ENCODE measurements at places on chromosomes 7 and 10.
A peak's percentile ranks its signal among the peaks of the same experiment; 100 is the strongest.

GRCh38 chr10:93030409-93030808 lies 30.2 kb upstream of the CYP26C1 start:
- DNase-seq: no peak

GRCh38 chr7:2260820-2261219 lies 18.8 kb downstream of the NUDT1 start:
- peak; percentile 55 for DNase-seq

DNA sequence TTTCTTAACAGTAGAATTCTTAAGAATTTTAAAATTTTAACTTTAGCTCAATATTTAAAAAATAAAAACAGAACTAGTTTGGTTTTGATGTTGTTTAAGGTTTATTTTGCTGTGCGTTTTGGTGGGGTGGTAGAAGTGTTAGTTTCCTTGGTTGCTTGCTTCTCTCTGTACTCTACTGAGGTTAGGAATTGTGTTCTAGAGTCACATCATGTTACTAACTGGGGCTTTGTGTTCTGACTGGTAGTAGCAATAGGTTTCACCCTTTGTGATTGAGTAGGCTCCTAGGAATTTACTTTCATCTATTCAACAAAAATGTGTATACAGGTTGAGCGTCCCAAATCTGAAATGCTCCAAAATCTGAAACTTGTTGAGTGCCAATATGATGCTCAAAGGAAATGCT lies 99.5 kb downstream of the ZEB1 start:
- DNase-seq: no peak

DNA sequence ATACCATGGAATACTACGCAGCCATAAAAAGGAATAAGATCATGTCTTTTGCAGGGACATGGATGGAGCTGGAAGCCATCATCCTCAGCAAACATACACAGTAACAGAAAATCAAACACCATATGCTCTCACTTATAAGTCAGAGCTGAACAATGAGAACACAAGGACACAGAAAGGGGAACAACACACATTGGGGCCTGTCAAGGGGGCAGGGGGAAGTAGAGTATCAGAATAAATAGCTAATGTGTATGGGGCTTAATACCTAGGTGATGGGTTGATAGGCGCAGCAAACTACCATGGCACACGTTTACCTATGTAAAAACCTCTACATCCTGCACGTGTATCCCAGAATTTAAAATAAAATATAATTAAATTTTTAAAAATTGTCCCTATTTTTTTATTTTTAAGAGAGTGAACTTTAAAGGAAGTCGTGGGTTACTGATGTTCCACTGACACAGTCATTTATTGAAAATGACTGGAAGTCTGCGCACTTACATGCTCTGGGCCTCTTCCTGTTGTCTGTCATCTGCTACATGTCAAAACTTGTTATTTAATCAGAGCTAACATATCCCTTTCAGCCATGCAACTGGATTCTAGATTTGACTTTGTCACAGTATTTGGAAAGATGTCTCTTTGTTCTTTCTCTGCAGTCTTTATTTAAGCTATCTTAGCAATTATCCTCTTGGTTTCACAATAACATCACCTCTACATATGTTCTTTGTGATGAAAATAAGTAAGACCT lies 73.7 kb upstream of the ABCB5 start:
- DNase-seq: no peak

GRCh38 chr10:23516530-23516929 lies 77.7 kb downstream of the OTUD1 start:
- no peak for DNase-seq

DNA sequence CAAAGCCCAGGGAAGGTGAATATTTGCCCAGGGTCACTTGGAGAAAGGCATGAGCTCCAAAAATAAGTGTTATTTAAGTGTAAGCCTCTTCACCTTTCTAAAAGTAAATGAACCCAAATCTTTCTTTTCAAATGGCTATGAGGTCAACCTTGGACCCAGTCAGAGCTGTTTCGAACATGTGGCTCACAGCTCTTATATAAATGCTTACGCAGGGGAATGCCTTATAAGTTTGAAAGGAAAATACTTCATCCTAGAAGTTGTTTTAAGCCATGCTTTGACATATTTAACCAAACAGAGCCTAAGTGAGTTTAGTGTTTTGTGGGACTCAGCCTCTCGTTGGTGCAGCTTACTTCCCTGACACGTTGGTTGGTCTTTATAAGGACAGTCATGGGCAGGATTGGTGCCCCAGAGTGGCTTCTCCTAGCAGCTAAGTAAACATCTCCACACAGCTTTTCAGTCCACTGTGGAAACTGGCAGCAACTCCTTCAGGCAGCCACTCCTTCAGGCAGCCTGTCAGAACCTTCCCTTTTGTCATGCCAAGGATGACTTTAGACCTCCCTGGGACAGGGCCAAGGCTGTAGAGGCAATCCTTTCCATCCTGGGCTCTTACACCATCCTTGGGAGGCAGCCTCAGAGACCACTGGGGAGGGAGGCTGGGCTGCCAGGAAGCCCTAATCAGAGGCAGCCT lies 43.6 kb downstream of the MINDY4 start:
- no peak for DNase-seq

DNA sequence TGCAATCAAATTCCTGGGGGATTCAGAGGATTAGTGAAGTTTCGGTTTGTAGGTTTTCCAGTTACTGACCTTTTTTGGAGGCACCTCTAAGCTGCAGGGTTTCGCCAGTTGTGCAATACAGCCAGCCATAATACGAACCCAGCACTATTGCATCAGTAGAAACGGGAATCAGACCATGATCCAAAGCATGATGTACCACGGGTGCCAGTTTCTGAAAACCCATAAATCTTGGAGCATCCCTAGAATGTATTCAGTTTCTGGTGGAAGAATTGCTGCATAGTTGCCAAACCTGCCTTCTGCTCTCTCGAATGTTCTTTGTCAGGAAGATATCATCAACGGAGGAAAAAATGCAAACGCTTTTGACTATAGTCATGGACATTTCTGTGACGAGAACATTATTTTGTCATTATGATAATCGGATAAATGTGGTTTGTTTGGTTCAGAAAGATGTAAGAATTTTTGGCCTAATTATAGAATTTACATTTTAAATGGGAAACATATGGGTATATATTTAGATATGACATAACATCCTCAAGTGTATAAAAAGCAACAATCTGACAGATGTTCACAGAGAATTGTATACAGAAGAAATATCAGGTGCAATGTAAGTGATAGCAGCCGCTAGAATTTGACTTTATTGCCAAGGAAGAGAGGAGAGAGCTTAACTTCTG lies 186.2 kb upstream of the PRKCQ start:
- no peak for DNase-seq
